ENCODE measurements at places on chromosomes 1 and 21.

DNA sequence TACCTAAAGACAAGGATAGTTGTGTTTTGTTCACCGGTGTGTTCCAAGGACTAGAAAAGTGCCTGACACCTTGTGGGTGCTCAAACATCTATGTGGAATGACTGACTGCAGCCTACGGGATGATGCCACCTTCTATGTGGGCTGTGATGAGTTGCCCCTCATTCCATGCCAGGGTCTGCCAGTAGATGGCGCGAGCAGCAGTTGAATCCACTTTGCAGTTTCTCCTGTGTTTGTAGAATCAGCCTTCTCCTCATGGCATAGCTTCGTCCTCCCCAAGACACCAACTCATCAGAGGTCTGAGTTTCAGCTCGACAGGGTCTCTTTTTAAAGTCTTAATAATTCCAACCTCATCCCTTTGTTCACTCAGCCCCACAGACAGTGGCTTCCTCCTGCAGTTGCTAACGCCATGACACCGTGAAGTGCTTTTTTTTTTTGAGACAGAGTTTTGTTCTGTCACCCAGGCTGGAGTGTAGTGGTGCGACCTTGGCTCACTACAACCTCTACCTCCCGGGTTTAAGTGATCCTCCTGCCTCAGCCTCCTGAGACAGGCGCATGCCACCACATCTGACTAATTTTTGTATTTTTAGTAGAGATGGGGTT, 133.7 kb downstream of the CAPN8 start:
- DNase-seq = peak; percentile 45

DNA sequence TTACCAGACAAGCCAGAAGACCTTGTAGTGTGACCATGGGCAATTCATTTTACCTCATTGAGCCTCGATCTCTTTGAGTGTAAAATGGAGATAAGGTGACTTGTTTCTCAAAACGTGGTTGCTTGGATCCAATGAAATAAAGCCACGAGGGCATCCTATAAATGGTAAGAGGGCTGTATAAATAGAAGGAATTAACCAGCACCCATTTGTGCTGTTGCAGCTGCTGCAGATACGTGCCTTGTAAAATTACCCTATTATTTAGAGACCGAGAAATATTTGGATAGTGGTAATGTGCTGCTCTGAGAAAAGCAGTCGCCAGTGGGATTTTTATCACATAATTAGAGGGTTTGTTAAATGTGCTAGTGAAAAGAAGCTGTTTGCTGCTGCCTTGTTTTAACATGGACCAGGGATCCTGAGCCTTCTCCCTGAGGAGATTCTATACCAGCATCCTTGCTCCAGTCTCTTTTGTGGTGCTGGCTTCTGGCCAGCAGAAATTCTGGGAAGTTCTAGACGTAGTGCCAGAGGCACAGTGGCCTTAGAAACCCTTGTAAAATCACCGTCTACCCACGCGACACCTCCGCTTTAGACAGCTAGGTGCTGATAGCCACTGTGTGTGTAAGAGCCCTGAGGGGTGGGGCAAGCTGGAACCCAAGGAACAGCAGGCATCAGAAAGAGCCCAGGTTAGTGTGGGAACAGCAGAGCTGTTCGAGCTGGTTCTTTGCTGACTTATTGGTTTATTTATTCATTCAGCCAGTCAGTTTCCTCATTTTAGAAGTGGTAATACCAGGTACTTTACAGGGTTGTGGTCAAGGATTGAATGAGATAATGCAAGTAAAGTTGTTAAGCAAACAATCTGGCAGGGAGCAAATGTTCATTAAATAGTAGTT, 137.5 kb downstream of the NOS1AP start:
- no peak for DNase-seq

DNA sequence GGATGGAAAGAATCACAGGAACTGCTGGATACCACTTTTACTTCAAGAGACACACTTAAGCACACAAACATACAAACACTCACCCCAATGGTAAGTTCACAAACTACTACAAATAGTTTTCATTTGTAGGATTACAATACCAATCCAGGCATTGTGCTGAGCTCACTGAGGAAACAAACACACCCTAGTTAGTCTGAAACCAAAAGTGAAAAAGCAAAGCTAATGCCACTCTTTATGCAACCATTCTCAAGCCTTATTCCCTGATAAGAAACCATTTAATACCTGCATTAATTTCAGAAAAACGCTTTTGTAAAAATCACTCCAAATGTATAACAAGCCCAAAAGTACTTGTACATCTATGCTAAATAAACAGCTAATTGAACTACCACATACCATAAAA, 38.3 kb downstream of the RNF115 start:
- DNase-seq = peak; percentile 25

GRCh38 chr1:119385650-119386049, 17.1 kb downstream of the HAO2 start:
- no peak for DNase-seq

- DNase-seq = no peak
Measured at GRCh38 chr1:223500560-223501425, 107.6 kb downstream of the CCDC185 start.

GRCh38 chr1:47679301-47679791, 241.5 kb downstream of the FOXD2 start:
- no peak for DNase-seq

DNA sequence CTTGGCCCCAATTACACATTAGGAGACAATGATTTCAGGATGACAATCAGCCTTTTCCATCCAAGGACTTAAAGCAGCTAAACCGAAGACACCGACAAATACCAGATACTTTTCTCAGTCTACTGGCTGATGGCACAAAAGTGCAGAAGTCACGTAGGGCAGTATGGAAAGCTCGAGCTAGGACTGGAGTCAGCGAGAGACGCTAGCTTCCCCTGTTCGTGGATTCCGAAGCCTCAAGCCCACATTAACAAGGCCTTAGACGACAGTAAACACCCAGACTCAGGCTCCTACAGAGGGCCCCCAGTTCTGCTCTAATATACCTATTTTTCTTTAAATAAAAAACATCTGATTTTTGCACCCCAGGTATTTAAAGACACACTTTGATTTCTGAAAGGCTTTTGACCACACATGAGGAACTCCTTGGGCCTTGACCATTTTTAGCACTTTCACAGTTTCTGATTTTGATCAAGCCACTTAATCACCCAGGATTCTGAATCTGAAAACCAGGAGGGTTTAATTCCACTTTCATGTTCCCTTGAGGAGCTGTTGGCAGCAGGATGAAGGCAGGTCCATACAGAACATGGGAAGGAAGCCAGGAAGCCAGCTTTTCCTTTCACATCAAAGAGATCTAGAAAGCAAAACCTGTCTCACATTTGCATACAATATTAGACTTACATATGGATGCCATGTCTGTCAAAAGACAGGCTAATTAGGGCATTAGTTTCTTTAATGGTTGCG, 204.1 kb downstream of the GABPA start:
- DNase-seq = no peak

DNA sequence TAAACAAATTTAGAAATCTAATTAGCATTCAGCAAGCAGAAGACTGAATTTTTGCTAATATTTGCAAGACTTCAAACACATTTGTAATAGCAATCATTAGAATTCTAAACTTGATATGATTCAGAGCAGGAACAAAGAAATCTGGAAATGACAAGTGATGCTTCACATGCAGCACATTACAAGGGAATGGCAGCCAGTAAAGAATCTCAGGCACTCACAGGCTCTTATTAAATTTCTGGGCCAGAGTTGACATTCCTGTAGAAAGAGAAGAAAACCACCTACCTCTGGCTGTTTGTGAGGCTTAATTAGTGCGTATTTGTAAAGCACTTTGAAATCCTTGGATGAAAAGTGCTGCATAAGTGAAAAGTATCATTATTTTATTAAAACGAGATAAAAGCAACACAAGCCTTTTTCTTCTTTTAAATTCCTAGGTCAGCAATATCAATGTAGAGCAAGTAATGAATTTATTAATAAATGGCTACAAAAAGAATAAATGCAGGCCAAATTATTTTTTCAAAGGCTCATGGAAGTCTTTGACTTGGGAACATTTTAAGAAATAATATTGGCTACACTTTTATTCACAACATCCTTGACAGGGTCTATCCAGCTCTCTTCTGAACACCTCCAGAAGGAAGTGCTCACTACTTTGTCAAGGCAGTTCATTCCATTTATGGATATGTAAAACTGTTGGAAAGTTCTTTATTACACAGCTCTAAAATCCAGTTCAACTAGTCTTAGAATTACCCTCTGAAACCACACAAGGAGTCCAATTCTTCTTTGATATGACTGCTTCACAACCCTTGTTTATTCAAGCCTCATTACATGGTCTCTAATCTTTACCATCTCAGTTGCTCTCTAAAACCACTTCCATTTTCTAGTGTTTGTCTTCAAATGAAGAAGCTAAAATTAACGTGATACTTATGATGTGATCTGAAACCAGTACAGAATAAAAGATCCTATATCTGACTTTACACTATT, 32.1 kb upstream of the SCYL3 start:
- DNase-seq = no peak

GRCh38 chr1:231723146-231723545, 96.6 kb downstream of the DISC1 start:
- DNase-seq = no peak
